ENCODE measurements at places on chromosomes 11 and 22.

DNA sequence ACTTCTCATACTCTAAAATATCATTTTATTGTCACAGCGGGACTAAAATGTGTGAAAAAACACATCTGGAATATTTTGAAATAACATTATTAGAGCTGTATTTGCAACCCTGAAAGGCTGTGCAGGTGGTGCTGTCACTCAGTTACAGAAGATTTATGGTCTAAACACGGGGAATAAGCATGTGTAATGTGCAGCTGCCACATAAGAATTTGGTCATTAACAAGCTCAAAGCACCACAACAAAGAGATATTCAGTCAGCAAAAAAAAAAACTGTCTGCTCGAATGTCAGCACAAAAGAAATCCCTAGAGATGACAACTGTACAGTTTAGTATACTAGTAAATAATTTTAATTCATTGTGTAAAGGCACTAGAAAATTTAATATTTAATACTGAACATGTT lies 31.3 kb downstream of the TMEM123 start:
- no peak for DNase-seq

DNA sequence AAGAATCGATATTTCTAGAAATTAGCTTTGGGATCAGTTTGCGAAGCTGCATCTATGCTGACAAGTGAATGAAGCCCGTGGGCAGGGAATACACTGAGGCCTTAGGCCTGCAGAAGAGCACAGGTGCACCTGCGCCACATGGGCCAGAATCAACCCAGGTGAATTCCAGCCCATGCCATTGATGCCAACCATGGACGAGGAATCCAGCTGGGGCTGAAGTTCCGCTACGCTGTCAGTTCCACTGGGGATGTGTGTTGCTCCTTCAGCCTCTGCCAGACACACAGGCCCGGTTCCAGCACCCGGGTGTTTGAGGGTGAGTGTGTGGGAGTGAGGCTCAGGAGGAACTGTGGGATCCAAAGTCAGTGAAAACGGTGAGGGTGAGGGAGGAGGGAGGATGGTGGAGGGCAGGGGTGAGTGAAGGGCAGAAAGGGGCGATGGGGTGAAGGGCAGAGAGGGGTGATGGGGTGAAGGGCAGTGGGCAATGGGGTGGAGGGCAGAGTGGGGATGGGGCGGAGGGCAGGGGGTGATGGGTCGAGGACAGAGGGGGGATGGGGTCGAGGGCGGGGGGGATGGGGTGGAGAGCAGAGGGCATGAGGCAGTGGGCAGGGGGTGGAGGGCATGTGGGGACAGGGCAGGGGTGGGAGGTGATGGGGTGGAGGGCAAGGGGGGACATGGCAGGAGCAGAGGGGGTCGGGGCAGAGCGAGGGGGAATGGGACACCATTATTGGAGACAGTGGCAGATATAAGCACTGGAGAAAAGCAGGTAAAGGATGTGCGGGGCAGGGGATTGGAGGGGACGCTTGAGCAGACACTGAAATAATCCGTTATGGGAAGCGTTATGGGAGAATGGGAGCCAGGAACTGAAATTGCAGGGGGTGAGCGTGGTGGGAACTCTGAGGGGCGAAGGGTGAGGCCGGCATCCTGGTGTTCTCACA lies 931.6 kb downstream of the BRD1 start:
- DNase-seq, result no peak

- DNase-seq, result no peak
Measured at GRCh38 chr11:111091321-111091938, 154.1 kb upstream of the POU2AF2 start.

DNA sequence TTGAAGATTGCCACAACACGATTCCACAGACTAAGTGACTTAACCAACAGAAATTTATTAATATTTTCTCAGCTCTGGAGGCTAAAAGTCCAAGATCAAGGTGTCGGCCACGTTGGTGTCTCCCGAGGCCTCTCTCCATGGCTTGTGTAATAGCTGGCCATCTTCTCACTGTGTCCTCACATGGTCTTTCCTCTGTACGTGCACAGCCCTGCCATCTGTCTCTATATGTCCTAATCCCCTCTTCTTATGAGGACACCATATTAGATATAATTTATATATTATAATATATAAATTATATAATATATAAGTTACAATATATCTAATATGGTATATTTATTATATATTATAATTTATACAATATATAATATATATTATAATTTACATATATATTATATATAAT lies 25.1 kb upstream of the SCGB1A1 start:
- no peak for DNase-seq
